ENCODE measurements at places on chromosomes 5 and 9.

GRCh38 chr5:27315363-27316270, 277.2 kb upstream of the CDH9 start:
- DNase-seq: peak; percentile 59

GRCh38 chr9:74858751-74859414, 28.8 kb downstream of the TRPM6 start:
- DNase-seq: peak; percentile 8

- DNase-seq: no peak
Measured at GRCh38 chr5:150765799-150766169, 7.0 kb upstream of the DCTN4 start.

DNA sequence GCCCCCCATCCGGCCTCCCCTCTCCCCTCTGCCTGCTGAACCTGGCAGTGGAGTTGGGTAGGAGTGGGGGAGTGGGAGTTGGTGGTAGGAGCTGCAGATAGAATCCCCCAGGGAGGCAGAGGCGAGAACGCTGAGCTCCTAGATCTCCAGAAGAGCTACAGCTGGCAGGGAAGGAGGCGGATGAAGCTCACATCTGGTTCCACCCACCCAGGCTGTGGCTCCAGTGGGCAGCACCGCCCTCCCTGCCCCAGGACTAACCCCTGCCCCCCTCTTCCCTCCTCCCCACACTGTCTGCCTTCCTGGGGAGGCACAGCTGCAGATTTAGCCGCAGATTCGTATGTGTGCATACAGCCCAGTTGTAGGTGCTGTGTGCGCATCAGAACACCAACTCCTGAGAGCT, 34.2 kb downstream of the C9orf50 start:
- no peak for DNase-seq

DNA sequence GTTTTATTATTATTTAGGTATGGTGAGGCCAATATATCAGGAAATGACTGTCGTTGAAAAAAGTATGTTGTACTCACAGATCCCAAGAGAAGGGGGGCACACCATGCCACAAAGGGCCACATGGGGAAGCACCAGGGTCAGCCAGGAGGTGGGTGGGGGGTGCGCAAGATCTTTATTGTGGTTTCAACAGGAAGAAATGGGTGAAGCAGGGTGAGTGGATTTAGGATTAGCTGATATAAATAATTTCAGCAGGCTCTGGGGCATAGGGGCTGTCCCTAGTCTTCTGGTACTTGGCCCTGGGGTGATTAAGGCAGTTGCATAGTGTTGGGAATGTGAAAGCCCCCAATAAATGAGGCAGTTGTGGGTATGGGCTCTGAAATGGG, 8.6 kb downstream of the PDCD1LG2 start:
- no peak for DNase-seq

DNA sequence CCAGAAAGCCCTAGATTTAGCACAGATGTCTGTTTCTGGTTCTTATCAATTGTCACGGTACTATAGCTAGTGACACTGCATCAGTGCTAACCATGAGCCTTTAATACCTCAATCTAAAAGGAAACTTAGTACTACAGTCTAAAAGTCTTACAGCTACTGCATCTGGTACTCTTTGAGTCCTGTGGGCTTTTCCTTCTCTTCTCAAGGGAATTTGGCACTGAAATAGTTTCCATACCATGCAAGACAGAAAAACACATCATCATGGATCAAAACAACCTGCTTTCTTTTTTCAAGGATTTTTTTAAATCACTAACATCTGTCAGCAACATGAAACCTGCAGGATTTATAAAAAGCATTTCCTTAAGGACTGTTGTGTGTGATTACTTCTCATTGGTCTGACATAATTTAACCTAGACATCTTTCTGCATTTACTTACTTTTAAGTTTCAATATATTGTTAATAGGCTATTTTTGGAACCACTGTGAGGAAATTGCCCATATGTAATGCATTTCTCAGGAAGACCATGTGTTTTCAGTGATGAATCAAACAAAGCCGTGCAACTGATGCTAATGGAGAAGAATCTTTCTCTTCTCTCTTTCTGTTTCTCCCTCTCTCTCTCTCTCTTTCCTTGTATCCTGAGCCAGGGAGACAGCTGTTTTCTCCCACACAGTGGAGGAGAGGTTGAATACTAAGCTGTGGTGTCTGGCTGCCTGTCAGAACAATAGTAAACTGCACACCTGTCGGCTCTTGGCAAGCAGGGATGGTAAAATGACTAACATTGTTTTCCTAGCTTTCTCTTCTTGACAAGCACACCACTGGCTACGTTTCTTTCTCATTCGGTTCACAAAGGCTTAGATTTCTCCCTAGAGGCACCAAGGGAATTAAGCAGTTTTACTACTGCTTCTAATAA, 273.4 kb downstream of the CSNK1G3 start:
- no peak for DNase-seq

DNA sequence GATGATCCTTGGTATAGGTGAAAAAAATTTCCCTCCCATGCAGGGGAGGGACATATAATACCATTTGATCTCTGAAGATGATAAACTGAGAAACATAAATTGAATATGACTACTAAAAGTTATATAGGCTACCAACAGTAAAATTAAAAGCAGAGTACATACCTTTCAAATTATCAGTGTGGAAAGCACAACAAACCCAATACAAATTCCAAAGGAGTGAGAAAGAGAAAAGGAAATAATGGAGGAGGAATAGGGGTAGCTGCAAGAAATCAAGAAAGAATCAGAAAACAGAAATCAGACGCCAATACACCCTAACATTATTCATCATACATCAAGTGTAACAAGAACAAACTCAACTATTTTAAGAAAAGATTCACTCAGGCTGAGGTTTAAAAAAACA, 17.7 kb downstream of the GNAQ start:
- no peak for DNase-seq

DNA sequence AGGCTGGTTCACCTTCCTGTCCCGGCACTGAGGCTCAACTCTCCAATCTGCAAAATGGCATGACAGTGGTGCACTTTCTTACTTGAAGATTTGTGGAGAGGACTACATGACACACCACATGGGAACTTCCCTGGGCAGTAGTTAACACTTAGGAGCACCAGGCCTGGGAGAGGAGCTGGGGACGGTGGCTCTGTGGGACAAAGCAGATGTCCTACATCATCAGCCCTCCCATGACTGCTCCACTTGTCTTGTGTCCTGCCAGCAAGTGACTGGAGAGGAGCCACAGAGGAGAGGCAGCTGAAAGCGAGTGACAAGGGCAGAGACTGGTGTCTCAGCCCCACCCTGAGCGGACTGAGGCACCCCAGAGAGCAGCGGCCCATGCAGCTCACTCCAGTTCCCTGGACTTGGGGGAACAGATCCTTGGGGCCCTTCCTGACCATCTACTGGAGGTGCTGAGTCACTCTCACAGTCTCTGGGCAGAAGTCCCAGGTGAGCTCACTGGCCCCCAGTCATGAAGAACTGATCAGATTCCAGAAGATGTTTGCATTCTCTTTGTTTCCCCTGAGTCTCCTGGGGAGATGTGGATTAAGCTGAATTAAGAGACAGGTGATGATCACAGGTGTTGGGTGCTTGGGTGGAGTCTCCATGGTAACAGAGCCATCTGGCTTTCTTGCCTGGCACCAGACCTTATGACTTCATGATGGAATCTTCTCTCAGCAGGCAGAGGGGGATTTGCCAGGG, 13.2 kb upstream of the SLC25A48 start:
- no peak for DNase-seq

DNA sequence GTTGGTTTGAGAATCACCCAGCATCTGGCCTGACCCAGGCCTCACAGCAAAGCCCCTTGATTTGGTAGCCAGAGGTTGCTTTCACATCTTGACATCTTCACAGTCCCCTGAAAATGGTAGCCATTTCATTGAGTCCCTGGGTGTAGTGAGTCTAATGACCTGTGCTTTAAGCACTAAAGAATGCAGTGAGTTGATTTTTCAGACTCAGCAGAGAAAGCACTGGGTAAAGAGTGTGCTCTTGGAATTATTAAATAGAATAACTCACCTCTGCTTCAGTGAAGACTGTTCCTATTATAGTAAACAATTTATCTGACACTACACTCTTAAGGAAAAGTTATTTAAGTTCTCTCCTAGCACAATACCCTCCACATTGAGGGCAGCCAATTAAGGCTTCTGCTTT, 56.2 kb downstream of the PTCD2 start:
- DNase-seq: peak; percentile 33

- no peak for DNase-seq
Measured at GRCh38 chr9:136204145-136204805, 653 bp downstream of the LHX3 start.

DNA sequence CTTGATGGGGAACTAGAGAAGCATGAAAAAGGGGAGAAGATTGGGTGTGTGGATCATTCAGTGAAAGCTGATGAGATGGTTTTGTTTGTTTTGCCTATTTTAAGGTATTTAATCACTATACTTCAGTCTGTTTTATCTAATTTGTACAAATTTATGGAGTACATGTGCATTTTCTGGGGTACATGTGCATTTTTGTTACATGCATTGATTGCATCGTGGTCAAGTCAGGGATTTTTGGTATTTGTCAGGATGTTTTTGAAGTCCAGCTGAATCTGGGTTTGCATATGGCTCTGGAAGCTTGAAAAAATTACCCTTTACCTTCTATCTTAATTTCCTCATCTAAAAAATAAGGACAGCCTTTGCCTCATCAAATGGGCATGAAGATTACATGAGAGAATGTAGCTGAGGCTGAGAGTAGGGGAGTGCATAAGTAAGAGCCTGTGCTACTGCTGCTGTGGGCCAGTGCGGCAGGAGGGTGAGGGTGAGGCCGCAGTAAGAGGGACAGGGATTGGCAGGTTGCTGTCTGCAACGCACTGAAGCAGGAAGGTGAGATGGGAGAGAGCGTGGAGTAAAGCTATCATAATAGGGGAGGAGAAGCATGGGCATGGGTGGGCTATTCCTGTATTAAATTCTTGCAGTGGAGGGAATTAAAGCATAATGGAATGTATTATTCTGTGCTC, 139.8 kb downstream of the NPR3 start:
- no peak for DNase-seq

DNA sequence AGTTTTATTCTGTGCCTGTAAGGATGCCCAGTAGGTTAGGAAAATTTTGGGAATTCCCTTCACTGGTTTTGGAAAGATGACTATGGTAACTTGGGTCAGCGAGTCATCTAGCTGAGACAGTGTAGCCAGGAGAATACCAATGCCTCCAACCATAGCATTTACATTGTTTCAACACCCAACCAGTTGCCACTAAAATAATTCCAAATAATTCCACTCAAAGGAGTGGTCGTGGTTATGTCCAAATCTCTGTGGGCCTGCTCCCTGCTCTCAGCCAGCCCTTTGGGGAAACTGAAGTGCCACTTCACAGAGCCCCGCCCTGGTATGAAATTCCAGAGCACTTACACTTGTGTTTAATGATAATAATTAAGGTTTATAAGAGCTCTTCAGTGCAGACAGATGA, 310.5 kb downstream of the PLK2 start:
- peak; percentile 64 for DNase-seq

DNA sequence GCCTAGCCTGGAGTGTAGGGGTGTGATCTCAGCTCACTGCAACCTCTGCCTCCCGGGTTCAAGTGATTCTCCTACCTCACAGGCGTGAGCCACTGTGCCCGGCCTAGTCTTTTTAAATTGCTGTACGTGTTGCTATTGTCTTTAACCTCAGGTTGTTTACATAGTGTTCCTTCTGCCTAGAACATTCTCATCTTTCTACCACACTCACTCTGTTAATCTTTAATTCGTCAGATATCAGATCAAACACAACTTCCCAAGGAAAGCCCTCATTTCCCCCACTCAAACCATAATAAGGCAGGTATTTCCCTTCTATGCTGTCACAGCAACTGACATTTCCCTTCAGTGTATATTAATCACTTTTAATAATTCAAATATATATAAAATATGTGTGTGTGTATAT, 1310.0 kb upstream of the C9orf72 start:
- DNase-seq: no peak

DNA sequence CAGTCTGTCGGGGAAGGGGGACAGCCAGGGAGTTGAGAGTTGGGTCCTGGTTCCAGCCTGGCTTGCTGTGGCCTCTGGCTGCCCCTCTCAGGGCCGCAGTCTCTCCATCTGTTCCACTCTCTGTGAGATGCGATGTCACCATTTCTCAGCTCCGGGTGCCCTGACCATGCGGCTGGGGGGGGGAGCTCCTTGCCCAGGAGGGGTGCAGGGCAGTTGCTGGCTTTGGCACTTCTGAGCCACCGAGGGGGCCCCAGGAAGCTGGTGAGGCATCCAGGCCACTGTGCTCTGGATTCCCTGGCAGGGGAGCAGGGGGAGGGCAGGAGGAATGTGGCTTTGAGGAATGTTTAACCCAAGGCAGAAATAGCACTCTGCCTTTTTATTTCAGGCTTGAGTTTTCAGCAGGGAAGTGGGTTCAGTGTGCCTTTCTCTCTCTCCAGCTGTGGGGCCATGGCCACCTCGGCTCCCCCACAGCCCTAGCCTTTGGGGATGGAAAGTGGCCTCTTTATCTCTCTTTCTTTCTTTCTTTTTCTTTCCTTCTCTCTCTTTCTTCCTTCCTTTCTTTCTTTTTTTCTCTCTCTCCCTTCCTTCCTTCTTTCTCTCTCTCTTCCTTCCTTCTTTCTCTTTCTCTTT, 11.0 kb downstream of the NCS1 start:
- peak; percentile 67 for DNase-seq

GRCh38 chr5:95709967-95710650, 21.0 kb upstream of the RHOBTB3 start:
- DNase-seq: peak; percentile 26

DNA sequence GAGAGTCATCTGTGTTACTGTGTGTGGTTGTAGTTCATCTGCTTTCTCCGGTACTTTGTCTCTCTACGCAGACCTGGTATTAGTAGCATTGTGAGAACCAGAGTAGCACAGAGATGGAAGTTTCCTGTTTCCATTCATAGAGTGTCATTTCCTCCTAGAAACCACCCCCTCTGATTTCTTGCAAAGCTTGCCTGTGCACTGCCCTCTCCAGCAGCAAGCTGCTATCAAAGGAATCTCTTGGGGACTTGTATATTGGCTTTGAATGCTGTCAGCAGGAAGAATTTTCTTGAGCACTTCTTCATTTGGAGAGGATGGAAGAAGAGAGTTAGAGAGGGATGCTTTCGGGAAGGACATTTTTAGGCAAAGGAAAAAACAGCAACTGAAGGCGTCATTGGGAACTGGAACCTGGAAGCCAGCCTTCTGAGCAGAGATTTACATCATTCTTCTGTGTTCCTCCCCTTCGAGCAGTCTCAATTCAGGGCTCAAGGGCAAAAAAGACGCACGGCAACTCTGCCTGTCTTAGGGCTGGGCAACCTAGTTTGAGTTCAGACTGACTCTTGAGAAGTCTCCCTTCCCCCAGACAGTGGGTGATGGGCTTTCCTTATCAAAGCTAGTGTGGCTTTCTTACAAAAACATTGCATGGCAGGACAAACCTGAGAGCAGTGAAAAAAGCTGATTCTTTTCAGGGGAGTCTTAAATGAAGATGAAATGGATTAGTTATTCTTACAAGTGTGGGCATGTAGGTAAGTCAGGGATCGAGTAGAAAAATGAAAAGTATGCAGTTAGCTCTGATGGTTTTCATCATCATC, 226.3 kb downstream of the AOPEP start:
- DNase-seq: no peak

DNA sequence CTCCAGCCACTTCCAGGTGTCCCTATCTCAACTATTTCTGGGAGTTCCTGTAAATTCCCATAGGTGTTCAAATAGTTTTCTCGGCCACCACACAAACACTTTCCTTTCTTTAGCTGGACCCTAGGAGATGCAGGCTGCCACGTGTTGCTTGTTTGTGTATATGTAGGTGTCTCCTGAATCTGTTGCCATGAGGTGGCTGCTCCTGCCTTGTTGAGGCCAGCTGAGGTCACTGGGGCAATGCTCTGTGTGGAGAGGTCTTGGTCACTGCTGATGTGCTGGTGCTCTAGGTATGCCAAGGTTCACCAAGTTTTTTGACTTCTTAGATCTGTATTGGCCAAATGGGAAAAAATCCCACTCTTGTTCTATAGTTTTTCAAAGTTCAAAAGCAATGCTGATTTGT, 132.5 kb upstream of the CHD1 start:
- no peak for DNase-seq

GRCh38 chr5:84384604-84385575, at the start of gene EDIL3:
EDIL3 (minus strand) TSS chr5:84384880; CDS start chr5:84384374, 506 bp downstream.
- DNase-seq: peak; percentile 28
